ENCODE measurements at places on chromosomes 7 and 10.

GRCh38 chr7:116955340-116955739, 2.0 kb downstream of the ST7 start:
- no peak for DNase-seq

DNA sequence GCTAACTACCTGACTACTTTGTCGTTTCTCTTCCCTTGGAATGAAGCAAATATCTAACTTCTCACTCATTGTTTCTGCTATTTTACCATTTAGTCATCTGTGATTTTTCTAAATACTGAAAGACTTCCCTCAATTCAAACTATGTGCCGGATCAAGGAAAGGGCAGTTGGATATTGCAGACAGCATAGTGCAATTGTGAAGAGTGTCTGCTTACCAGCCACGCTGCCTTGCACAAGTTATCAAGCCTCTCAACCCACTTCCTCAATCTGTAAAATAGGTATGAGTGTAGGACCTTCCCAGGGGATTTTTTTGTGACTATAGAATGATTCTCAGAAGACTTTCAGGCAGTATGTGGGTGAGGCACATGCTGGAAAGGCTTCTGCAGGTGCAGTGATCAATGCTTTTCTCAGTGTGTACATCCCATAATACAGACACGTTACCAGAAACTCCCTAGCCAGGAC, 54.3 kb downstream of the EGFR start:
- no peak for DNase-seq

DNA sequence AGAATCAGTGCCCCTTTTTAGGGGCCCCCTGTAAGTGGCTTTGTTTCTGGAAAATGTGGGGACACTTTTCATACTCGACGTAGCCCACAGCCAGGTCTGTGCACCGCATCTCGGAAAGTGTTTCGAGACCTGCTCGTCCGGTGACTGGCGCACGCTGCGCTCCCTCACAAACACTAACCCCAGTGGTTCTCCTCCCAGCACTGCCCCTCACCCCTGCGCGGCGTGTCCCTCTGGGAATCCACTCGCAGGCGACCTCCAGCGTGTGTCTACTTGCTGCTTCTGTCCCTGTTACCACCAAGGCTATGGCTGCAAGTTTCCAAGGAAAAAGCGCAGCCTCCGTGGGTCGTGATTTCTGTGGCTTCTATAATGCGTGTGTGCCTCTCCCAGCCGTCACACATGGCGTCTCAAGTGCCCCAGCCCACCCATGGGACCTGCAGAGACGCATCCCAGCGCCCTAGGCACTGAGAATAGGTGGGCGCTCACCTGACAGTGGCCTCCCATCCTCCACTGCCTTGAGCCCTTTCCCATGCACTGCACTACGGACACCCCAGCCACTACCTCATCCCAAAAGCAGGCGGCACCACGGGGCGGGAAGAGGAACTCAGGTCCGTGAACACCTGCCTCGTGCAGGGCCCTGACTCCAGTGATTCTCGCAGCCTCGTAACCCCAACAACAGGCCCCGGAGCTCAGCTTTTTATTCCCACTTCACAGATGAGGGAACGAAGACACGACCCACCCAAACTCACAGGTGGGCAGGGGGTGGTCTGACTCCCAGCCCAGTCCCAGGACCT, 49.3 kb downstream of the PTPRN2 start:
- no peak for DNase-seq

- no peak for DNase-seq
Measured at GRCh38 chr7:35647171-35647574, 47.8 kb downstream of the HERPUD2 start.

GRCh38 chr7:80520199-80520598, 8.3 kb upstream of the GNAT3 start:
- no peak for DNase-seq

GRCh38 chr7:117963264-117964197, 90.3 kb upstream of the CTTNBP2 start:
- no peak for DNase-seq

- no peak for DNase-seq
Measured at GRCh38 chr7:43384616-43385308, 198.1 kb upstream of the STK17A start.

DNA sequence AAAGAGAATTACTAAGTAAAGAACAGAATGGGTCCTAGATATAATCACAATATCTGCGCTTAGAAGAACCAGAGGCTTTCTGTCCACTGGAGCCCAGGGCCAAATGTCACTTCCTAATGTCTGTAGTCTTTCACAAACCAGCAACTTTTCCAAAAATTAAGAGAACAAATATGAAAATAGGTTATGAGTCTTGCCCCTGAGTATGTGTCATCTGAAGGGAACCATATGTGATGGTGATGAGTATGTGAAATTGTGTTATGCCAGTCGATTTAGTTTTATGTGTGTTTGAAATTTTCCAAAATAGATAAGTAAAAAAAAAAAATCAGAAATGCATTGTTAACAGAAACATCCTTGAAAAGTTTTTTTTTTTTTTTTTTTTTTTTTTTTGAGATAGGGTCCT, 15.4 kb upstream of the HTR5A start:
- no peak for DNase-seq

DNA sequence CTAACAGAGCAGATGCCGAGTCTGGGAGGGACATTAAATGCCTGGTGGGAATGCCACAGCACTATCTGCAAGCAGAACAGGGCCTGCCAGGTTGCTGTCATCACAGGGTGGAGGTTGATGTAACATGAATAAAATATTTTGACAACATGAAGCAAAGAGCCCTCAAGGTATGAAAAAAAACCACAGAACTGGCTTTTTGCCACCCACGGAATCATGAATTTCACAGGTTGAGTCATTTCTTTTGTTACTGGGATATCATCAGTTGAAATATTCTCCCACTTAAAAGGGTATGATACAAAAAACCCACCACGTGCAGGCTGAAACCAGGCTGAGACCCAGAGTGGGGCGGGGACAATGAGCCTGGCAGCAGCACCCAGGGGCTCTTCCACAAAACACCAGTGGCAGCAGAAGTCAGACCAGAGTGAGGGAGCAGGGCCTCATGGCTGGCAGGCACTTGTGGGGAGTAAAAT, 220.1 kb downstream of the TNS3 start:
- no peak for DNase-seq

GRCh38 chr10:71888623-71889387, 37.8 kb upstream of the PSAP start:
- no peak for DNase-seq

DNA sequence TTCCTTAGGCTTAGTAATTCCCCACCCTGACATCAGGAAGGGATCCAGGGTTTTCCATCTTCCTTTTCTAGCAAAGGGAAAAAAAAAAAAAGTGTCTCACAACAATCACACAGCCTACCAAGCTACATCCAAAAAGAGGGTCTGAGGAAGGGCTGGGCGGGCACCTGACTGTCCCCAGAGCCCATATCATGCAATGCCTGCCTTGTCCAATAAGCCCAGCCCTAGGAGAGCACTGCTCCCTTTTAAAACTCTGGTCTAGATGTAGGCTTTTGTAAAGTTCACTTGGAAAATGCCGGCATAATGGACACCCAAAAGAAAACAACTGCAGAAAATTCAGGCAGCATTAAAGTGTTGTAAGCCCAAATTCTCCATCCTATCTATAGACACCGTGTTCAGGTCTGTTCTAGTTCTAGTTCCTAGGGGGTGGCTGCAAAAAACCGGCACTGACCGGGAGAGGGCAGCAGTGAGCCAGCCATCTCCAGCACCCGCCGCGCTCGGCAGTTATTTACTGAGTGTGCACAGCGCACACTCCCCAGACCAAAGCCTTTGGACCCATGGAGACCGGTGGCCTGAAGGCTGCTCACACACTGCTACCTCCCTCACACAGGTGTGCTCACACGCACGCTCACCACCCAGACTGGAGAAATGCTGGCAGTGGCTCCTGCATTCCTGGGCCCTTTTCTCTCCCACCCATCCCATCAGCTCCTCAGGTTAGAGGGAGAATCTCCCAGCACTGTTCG, 48.7 kb downstream of the PODXL start:
- peak; percentile 20 for DNase-seq

- no peak for DNase-seq
Measured at GRCh38 chr10:100670828-100671479, 74.4 kb upstream of the PAX2 start.

- DNase-seq: no peak
Measured at GRCh38 chr7:154627646-154628290, 375.2 kb downstream of the PAXIP1 start.

- DNase-seq: no peak
Measured at GRCh38 chr10:21401196-21401595, 124.3 kb downstream of the SKIDA1 start.

- DNase-seq: no peak
Measured at GRCh38 chr7:155570991-155571390, 24.6 kb upstream of the CNPY1 start.

- no peak for DNase-seq
Measured at GRCh38 chr7:147363101-147363500, 1227.5 kb upstream of the C7orf33 start.

All from NCI-H1417 treated with DMSO at 0.1 percent for 48 hours (cell line).